Activated naive CD4-positive, alpha-beta T cell treated with anti-CD3 and anti-CD28 coated beads, Interleukin-2, amount 50 U/mL, for 72 hours (primary cell): ENCODE measurements at places on chromosomes 7 and 10. TPM values are rescaled to one million over a fixed set of nuclear protein-coding genes. Genes with fewer than 3 reads are reported as not detected.

GRCh38 chr7:105580022-105580740 lies 1.1 kb downstream of the EFCAB10 start:
- DNase-seq, result no peak

Gene ACSM6
- not detected for total RNA-seq

Gene WEE2
- total RNA-seq, result not detected

- peak; percentile 28 for DNase-seq
These were observed 2.3 kb downstream of the CCDC136 start for GRCh38 chr7:128794020-128794419.

- DNase-seq, result no peak
These were observed 17.0 kb downstream of the PKD1L1 start for GRCh38 chr7:47931005-47932004.

DNA sequence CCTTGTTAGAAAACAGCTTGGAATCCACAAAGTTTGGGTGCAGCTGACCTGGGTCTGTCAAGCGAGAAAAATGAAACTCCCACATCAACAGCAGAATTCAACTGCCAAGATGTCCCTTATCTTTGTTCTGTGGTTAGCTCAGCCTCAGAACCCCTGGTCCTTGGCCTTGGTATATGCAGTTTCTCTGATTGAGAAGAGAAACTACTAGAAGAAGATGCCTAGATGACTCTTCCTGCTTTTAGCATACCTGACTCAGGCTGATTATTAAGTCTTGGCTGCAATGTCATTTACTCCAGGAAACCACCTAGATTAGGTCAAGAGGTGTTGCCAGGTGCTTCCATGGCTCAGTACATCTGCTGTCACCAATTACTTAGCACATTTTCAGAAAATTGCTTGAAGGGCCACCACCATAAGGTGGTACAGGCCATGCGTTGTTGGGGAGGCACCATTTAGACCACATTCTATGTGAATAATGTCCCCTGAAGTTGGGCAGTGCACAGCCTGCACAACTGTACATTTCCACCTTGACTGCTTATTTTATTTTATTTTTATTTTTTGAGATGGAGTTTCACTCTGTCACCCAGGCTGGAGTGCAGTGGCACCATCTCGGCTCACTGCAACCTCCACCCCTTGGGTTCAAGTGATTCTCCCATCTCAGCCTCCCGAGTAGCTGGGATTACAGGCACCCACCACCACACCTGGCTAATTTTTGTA lies 59.4 kb upstream of the ZNF438 start:
- DNase-seq, result no peak

Gene PAX4
- not detected for total RNA-seq

DNA sequence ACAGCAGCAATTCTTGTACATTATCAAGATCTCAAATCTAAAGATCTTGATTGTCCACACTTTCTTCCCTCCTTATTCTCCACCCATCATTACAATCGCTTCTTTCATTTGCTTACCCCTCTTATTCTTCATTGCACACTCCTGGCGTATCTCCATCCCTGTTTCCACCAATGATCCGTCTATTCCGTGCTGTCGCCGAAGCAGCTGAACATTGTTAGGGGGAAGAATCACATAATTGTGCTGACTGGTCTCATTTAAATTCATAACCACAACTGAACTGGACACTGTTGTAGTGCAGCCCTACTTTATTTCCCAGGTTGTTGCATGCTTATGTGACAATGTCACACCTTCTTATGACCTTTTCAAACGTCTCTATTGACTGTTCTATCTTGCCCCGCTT lies 18.9 kb upstream of the NRP1 start:
- no peak for DNase-seq

Gene NFE2L3
- total RNA-seq, result 24.0 TPM

Gene CNPY1
- total RNA-seq, result not detected

GRCh38 chr10:20596065-20596755 lies 300.9 kb downstream of the NEBL start:
- no peak for DNase-seq

DNA sequence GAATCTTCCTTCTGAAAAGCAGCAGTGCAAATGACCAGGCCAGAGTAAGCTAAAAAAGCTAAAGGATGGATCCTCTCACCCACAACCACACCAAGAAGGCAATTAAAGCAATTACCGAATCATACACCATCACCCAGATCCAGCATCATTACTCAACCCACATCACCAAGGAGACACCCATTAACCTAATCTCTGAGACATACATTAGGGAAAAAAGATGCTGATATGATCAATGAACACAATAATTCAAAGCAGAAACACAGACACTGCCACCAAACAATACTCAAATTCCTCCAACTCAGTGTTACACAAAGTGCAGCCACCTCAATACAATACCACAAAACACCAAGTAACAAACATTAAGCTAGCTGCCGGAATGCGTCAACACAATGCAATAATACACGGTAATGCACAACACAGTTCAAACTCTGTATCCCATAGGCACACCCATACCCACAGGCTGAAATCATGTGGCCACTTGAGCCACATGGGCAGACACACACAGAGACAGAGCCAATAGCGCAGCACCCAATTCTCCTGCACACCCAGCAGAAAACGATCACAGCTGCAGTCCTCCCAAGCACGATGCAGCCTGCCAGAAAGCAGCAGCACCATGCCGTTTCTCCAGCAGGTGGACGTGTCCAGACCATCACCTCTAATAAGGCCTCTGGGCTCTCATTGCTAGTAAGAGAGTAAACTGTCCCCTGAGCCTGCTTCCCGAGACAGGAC lies 21.5 kb downstream of the PAX2 start:
- DNase-seq, result no peak

- no peak for DNase-seq
These were observed 94.8 kb upstream of the HDAC9 start for GRCh38 chr7:18400726-18401125.

Gene IL2RA
- 706 TPM for total RNA-seq

- DNase-seq, result no peak
These were observed 18.9 kb downstream of the CDK1 start for GRCh38 chr10:60797200-60797599.

DNA sequence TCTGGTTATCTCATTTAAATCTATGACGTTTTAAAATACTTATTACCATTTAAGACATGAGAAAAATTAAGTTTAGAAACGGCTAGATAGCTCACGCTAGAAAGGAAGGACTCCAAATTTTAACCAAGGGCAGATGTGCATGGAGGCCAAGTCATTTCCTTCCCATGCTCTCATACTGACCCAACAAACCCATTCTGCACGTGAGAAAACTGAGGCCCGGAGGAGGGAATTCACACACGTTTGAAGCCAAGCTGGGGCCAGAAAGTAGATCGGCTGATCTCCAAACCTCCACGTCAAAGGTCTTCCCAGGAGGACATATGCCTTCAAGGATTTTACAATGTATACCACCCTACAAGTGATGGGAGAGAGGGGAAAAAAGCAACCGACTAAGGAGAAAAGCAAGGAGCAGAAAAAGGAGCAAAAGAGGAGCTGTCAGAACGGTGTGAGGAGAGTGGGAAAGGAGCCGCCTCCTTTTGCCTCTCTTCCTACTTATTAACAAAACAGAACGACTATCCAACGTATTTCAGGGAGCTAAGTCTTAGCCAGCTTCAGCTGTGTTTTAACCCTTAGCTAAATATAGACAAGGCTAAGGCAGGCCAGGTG lies 645 bp upstream of the SIRT1 start:
- DNase-seq, result no peak

DNA sequence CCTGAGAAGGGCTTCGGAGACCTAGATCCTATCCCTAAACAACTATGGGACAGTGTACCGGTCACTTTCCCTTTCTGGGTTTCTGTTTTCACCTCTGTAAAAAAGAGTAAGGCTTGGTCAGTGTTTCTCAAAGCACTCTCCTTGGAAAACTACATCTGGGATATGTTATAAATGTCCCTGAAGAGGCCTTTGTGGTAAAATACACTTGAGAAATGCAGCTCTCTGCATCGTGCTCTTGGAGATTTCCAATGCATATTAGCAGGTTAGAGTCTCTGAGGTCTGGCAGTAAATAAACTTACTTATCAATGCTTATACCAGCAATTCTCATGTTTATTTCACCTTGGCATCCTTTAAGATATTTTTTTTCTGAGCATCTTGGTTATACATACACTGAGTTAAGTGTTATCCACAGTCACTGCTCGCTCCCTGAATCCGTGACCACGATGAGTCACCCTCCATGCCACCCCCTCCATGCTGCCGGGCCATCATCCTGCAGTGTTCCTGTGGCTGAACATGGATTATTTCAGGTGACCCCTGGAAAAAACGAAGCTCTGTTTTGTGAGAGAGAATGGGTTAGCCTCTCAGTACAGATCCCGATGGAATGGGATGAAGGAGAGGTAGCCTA lies 3.3 kb upstream of the TBXAS1 start:
- DNase-seq, result no peak

DNA sequence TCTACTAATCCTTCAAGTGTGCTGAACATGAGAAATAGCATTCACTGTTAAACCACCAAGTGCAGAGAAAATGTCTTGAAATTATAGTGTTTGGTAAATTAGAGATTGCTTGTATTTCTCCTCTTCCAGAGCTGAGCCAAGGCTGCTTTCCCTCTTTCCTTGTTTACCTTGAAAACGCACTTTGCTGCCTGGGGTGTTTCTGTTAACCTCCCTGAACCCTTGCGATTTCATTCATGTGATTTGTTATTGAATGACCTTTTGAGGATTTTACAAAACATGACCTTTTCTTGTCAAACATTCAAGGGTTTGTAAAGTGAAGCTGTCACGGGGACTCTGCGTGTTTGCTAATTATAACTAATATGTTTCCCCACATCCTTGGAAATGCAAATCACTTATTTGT lies 169.4 kb downstream of the LRMDA start:
- no peak for DNase-seq

- no peak for DNase-seq
These were observed 471.5 kb upstream of the NRG3 start for GRCh38 chr10:81403451-81403850.

DNA sequence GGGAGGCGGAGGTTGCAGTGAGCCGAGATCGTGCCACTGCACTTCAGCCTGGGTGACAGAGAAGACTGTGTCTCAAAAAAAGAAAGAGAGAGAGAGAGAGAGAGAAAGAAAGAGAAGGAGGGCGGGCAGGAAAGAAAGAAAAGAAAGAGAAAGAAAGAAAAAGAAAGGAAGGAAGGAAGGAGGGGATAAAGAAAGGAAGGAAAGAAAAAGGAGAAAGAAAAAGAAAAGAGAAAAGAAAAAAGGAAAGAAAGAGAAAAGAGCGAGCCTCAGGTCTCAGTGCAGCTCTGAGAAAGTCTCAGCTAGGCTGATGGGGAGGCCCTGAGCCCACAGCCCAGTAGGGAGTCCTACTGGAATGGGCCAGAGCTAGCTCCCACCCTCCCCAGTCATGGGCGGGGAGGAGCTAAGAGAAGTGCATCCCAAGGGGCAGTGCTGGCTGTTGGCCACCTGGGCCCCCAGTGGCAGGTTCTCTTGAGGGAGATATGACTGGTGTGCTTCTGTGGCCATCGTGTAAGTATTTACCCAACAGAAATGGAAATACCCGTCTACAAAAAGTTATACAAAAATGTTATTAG lies 69.3 kb downstream of the ABRAXAS2 start:
- DNase-seq, result no peak

DNA sequence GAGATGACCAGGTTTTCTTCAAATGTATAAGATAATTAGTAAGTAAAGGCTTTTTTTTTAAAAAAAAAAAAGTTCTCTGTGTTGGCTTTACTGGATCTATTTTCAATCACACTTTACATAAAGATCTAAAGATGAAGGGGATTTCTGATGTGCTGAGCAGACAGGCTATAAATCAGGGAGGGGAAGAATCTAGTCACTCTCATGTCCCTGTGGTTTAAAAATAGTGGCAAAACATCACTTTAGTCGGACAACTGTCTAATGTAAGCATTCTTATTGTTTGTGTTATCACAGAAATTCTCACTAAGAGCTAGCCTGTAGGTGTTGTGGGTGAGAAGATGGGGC lies 132.7 kb downstream of the ICA1 start:
- DNase-seq, result no peak

- DNase-seq, result no peak
These were observed 76.2 kb upstream of the UNC5B start for GRCh38 chr10:71136036-71136721.

Gene TRPV5
- total RNA-seq, result not detected

DNA sequence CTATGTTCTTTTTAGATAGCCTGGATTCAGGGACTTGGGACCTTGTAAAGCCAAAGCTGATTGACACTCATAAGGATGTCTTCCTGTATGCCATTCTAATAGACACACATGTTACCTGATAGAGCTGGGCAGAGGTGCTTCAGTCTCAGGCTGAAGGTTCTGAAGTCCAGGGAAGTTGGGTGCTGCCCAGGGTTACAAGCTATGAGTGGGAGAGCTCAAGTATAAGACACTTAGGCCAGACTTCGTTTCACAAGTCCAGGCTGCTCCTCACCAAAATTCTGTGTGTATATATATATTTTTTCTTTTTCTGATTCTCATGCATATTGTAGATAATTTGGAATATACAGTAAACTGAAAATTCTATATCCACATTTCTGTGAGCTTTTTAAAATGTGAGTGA lies 144.2 kb downstream of the HDAC9 start:
- no peak for DNase-seq

- no peak for DNase-seq
These were observed 4.5 kb upstream of the DNMBP start for GRCh38 chr10:100014071-100014762.

Gene CDH23
- total RNA-seq, result 11.2 TPM

Gene PNPLA8
- total RNA-seq, result 17.6 TPM

Gene PDK4
- not detected for total RNA-seq

DNA sequence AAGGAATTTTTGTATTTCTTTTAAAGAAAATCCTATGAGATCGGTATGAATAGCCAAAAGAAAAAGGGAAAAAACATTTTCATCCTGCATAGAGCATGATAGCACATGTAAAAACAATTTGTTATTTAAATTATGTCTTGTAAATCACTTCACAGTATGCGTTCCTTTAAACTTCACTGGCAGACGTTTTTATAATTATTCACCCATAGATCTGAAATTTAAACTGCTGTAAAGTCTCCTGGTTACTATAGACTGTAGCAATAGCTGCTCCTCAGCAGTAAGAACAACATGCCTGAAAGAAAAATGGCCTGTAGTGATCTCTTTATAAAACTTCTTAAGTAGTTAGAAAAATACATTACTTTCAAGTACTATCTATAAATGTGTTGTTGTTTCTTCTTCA lies 26.5 kb downstream of the CAPZA2 start:
- DNase-seq, result no peak

GRCh38 chr10:34222359-34222758 lies 592.7 kb downstream of the PARD3 start:
- DNase-seq, result no peak

- no peak for DNase-seq
These were observed 254.8 kb downstream of the PHF14 start for GRCh38 chr7:11228515-11228914.

GRCh38 chr7:42338916-42339540 lies 102.0 kb upstream of the GLI3 start:
- DNase-seq, result no peak

- no peak for DNase-seq
These were observed 1.6 kb upstream of the GTF2I start for GRCh38 chr7:74655768-74656440.

DNA sequence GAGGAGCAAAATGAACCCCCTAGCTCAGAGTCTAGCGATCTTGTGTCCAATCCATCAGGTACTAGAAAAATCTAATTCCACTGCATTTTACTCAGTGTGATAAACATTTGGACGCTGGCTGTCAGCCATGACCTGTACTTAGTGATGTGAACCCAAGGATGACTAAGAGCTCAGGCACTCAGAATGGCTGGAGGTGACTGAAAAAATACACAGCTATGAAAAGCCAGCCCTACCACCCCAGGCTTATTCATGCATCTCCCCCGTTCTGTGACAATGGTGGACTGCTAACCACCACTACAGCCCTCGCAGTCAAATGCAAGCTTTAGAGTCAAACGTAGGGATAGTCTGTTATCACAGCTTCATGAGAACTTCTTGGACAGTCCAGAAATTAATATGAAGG lies 14.9 kb downstream of the AFAP1L2 start:
- DNase-seq, result no peak

- no peak for DNase-seq
These were observed 53.1 kb downstream of the PRF1 start for GRCh38 chr10:70549351-70549961.
